ENCODE measurements at places on chromosomes 13 and 19.

DNA sequence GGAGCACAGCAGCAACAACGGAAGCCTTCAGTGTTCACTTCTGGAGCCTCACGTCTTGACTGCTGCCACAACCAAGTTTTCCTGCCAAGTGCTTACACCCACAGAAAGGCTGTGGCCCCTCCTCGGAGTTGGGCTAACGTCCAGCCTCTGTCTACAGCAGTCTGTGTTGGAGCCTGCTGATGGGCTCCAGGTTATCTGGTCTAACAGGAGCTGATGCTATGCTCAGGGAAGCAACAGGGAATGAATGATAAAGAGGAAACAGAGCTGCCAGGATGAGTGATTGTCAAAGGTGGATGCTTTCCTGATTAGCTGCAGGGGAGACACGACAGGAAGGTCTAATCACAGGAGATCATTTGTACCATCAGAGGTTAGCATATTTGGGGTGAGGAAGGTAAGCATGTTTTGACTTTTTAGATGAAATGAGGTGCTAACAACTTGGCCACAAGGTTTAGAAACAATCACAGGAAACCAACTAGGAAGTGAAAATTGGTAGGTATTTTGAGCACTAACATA is 53.8 kb upstream of the RCBTB2 start:
- no peak for DNase-seq

DNA sequence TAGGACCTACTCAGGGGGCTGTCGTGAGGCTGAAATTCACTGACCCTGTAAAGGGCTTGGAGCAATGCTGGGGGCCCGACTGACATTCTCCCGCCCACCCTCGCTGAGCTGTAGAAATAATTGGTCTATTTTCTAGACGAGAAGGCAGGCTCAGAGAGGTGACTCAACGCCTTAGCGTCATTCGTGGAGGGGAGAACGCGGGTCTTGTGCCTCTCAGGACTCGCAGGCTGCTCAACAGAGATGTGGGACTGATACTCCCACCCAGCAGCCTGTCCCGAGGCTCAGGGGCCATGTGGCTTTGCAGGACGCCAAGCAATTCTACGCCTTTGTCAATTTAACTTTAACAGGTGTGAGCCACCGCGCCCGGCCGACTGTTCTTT is 23.6 kb upstream of the ASPDH start:
- no peak for DNase-seq

DNA sequence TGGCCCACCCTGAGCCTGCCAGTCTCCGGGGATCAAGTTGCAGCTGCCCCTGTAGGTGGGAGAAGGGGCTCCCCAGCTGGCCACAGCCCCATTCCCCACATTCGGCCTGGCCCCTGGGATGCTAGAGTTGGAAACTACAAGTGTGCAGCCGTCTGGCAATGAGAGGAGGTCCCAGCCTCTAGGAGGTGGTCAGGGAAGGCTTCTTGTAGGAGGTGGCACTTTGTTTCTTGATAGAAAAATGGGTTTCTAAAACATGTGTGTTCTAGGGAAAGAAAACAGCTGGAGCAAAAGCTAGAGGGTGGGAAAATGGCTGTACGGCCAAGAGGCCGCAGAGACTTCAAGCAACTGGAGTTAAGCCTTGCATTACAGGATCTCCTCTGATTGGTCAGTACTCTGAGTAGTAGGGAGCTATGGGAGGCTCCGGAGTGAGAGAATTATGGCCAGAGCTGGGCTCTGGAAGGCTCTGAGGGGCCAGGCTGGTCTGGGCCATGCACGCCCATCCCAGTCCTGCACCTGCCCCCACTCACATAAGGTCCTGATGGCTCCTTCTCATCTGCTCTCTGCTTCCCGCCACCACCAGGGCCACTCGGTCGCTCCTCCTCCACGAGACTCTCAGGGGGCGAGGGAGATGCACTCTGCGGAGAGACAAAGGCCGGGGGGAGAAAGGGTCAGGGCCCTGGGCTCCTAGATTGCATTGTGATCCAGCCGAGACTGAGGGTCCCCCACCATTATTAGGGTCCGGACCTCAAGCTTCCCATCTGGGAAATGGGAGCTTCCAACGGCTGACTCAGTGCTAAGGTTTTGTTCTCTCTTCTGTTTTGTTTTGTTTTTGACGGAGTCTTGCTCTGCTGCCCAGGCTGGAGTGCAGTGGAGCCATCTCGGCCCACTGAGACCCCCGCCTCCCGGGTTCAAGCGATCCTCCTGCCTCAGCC is 13.7 kb downstream of the TLE2 start:
- no peak for DNase-seq

DNA sequence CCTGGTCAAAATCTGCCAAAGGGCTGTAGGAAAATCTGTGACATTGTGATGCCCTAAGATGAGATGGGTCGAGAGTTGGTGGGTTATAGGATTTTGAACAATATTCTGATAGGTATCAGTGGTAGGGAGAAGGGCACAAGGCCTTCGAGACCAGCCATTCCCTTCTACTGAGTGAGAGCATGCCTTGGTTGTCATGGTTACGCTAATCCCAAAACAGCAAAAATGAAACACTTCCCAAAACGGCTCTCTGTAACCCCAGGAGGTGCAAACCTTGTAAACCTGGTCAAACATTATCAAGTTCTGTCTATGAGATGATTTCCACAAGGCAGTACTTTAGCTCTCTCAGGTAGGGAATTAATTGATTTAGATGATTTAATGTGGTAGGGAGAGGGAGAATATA is 158.7 kb upstream of the RNF113B start:
- DNase-seq, result no peak

DNA sequence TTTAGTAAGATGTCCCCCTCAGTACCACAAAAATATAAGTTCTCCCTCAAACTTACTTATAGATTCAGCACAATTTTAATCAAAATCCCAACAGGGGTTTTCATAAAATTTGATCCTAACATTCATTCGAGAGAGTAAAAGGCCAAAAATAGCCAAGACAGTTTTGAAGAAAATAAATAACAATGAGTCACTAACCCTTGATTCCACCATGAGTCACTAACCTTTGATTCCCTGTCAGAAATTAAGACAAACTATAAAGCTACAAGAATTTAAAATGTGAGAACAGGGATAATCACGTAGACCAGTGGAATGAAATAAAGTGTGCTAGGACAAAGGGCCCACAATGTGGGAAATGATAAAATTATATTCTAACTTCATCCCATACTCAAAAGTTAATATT is 320.3 kb downstream of the SUCLA2 start:
- DNase-seq, result peak; percentile 46

GRCh38 chr19:41430922-41431321 is 3.7 kb upstream of the B3GNT8 start:
- DNase-seq, result no peak

DNA sequence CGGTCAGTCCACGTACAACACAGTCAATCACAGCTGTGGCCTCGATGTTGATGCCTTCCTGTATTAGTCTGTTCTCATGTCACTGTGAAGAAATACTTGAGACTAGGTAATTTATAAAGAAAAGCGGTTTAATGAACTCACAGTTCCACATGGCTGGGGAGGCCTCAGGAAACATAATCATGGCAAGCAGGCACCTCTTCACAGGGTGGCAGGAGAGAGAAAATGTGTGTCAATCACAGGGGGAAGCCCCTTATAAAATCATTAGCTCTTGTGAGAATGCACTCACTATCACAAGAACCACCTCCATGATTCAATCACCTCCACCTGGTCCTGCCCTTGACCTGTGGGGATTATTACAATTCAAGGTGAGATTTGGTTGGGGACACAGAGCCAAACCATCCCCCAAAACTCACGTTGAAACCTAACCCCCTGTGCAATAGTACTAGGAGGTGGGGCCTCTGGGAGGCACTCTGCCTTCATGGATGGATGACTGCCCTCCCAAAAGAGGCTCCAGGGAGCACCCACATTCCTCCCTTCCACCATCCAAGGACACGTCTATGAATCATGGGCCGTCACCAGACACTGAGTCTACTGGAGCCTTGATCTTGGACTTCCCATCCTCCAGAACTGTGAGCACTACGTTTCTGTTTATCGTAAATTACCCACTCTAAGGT is 2.3 kb upstream of the PROZ start:
- no peak for DNase-seq

DNA sequence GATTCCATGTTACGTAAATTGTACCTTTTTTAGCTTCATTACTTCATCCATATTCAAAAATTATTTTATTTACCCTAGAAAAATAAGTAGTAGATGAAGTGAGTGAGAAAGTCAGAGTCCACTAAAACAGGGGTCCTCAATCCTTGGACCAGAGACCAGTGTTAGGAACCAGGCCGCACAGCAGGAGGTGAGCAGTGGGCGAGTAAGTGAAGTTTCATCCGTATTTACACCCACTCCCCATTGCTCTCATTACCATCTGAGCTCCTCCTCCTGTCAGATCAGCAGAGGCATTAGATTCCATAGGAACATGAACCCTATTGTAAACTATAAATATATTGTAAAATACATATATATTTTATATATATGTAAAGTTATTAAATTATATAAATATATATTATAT is 119.0 kb downstream of the PAN3 start:
- DNase-seq, result no peak

GRCh38 chr19:55543567-55543966 is 1.8 kb downstream of the SBK3 start:
- DNase-seq, result no peak

DNA sequence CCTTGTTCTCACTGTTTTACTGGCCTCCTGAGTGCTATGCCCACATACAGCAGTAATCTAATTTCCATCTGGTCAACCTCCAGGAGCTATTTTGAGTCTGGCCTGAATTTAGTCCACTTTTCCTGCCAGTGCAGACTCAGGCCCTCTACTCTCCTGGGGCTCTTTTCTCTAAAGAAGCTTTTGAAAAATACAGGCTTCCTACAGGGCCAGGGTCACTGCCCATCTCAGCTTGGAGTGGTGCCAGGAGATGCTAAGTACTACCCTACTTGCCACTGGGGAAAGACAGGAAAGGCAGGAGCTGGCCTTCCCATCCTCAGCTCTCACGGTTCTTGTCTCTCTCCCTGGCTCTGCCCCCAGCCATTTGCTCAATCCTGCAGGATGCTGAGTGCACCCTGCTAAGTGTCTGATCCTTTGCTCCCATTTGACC is 101.7 kb upstream of the SERP2 start:
- DNase-seq, result no peak

- peak; percentile 71 for DNase-seq
Observed at GRCh38 chr19:17052439-17052838, 22.8 kb downstream of the HAUS8 start.

GRCh38 chr13:98485561-98485960 is 91.3 kb downstream of the STK24 start:
- DNase-seq, result no peak

- DNase-seq, result no peak
Observed at GRCh38 chr13:104198801-104199200, 1132.6 kb upstream of the SLC10A2 start.

DNA sequence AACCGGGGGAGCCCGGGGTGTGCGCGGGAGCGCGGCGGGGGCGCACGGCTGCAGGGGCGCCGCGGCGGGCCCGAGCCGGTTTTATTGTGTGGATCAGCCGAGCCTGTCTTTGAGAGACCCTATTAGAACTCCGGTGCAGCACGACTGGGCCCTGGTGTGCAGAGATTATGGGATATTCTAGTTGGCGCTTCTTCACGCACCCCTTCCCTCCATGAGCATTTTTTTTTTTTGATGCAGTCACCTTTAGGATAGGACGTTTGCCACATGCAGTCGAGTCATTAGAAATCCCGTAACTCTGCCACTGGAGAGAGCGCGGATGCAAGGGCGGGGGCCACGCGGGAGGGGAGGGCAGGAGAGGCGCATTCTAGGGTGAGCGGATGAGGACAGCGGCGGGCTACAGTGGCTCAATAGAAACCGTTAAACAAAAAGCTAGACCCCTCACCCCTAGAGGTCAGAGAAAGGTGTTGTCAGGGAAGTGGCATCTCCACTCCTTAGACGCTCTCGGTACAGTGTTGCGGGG is 3.7 kb downstream of the FGF9 start:
- no peak for DNase-seq

GRCh38 chr13:30826911-30827577 is 79.0 kb upstream of the MEDAG start:
- no peak for DNase-seq

DNA sequence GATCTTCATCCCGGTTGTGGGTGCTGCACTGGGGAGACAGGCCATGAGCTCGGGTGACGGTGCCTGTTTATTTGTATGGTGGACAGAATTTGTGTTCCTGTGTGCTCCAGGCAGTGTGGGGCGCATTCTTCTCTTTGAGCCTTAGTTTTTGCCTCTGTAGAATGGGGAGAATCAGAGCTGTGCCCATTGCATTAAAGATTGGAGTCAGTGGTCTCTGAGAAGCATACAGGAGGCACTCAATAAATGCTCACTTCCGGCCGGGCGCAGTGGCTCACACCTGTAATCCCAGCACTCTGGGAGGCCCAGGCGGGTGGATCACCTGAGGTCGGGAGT is 23.0 kb downstream of the NFIC start:
- DNase-seq, result no peak

- no peak for DNase-seq
Observed at GRCh38 chr19:17659996-17660395, 28.2 kb downstream of the UNC13A start.

DNA sequence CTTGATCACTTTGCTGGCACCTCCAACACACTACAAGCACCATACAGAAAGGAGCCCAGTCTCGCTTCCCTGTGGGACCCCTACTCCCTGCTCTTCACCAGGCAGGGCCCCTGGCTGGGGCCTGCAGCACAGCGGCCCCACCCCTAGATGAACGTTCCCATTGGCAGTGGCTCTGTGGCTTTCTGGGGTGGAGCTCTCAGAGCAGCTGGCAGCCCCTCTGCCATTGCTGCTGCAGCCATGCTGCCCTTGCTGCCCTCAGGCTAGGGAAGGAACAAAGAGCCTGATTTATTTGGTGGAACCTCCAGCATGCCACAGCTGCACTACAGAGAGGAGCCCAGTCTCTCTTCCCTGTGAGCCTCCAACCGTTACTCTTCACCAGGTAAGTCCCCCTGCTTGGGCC is 5.8 kb downstream of the SIGLEC6 start:
- DNase-seq, result no peak

DNA sequence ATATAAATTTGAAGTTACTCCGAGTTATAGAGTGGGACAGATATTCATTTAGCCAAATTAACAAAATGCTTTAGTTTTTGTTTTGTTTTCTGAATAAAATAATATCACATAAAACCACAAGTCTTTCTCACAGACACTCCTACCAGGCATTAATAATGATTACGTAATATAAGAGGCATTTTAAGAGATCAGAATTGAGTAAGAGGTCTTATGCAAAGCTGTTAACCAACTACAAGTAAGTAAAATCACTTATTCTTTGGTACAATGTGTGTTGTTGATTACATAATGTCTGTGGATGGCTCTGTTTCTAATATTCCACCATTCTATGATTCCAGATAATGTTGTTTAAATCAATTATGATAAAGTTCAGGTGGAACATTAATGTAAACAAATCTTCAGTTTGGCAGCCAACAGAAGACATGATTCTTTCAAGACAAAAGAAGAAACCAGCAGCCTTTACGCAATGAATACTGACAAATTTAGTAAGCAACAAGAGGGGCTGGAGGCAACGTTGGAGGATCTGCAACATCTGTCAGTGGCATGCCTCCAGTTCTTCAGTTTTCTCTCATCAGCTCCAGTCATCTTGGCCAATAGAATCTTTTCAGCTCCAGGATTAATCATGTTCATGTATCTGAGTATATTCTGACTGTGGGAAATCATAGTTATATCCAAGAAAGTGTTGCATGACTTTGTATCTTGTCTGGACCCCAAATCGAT is 403.8 kb downstream of the SLITRK5 start:
- DNase-seq, result no peak
